Breast epithelium (tissue), 4 donors: ENCODE measurements at places on chromosomes 4 and X.

- no peak overlapping the region for H3K4me3 ChIP-seq
- H3K36me3 ChIP-seq: no peaks in the 10 kb centered on the region
- no peaks in the 10 kb centered on the region for H3K4me1 ChIP-seq
- H3K27me3 ChIP-seq: no peaks in the 10 kb centered on the region
- no peak overlapping the region for H3K27ac ChIP-seq
- no peak for DNase-seq
Measured at GRCh38 chrX:8083286-8083685, 87.8 kb downstream of the VCX2 start.

DNA sequence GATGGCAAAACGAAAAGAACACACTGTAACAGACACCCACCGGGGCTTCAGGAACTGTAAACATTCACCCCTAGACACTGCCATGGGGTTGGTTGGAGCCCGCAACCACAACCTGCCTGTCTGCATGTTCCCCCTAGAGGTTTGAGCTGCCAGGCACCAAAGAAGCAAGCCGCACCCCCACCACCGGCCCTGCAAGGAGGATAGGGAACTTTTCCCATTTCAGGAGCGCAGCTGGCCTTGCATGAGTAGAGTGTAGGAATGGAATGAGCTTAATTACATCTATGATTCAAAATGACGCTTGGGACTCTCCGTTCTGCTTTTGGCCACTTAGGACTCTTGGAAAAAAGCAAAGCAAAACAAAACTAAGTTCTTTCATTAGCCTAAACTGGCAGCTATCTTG lies 243.6 kb upstream of the CTSO start:
- no peak overlapping the region for H3K27ac ChIP-seq
- H3K36me3 ChIP-seq: no peaks in the 10 kb centered on the region
- no peak overlapping the region for H3K4me3 ChIP-seq
- DNase-seq: no peak

DNA sequence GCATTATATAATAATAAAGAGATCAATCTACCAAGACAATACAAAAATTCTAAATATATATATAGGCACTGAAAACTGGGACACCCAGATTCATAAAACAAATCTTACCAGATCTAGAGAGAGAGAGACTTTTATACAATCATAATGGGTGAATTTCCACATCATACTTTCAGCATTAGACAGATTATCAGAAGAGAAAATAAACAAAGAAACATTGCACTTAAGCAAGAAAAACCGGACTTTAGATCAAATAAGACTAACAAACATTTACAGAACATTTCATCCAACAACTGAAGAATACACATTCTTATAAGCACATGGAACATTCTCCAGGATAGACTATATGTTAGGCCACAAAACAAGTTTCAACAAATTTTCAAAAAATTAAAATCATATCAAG lies 245.1 kb downstream of the INPP4B start:
- no peaks in the 10 kb centered on the region for H3K27me3 ChIP-seq
- no peaks in the 10 kb centered on the region for H3K4me1 ChIP-seq
- no peak overlapping the region for H3K4me3 ChIP-seq
- DNase-seq: no peak

- DNase-seq: no peak
- H3K27ac ChIP-seq: no peak overlapping the region
- H3K4me1 ChIP-seq: no peaks in the 10 kb centered on the region
- H3K4me3 ChIP-seq: no peak overlapping the region
- H3K36me3 ChIP-seq: no peaks in the 10 kb centered on the region
Measured at GRCh38 chrX:12401252-12401651, 263.0 kb downstream of the FRMPD4 start.

GRCh38 chr4:123661080-123661737 lies 264.6 kb downstream of the SPRY1 start:
- H3K36me3 ChIP-seq: no peaks in the 10 kb centered on the region
- H3K4me1 ChIP-seq: no peaks in the 10 kb centered on the region
- no peak overlapping the region for H3K27ac ChIP-seq
- H3K4me3 ChIP-seq: no peak overlapping the region

DNA sequence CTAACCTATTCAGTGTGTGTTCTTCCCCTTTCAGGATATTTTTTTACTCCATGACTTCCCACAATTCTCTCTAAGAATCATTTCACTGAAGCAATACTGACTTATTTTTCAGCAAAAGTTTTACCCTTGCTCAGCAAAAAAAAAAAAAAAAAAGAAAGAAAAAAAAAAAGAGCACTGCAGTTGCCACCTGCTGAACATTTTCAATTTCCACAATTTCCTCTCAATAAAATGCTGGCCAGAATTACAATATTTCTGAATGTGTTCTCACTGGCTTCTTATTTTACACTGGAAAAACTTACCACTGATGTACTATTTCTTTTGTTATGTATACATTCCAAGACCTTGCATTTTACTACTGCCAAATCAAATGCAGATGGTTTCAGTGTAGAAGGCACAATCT lies 210.4 kb downstream of the PAPSS1 start:
- H3K4me1 ChIP-seq: no peaks in the 10 kb centered on the region
- H3K36me3 ChIP-seq: no peaks in the 10 kb centered on the region
- H3K27me3 ChIP-seq: no peaks in the 10 kb centered on the region
- H3K4me3 ChIP-seq: no peak overlapping the region
- no peak overlapping the region for H3K27ac ChIP-seq
- DNase-seq: no peak

DNA sequence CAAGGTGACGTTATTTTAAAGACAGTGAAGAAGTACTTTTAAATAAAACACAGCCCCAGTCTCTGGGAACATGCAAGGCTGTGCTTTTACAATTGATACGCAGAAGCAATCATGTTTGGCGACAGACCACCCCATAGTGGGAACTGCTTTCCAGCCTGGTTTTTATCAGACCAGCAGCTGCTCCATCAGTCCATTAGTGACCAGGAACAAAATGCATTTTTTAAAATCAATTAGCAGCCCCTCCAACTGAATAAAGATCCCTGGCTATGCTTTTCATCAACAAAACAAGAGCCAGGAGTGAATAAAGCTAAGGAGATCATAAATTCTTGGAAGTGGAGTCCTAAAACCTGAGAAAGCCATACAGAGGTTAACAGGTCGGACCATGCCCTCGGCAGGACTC lies 153.0 kb upstream of the TENM3 start:
- H3K36me3 ChIP-seq: no peaks in the 10 kb centered on the region
- no peaks in the 10 kb centered on the region for H3K27me3 ChIP-seq
- H3K27ac ChIP-seq: no peak overlapping the region
- H3K4me3 ChIP-seq: no peak overlapping the region
- H3K4me1 ChIP-seq: no peaks in the 10 kb centered on the region

DNA sequence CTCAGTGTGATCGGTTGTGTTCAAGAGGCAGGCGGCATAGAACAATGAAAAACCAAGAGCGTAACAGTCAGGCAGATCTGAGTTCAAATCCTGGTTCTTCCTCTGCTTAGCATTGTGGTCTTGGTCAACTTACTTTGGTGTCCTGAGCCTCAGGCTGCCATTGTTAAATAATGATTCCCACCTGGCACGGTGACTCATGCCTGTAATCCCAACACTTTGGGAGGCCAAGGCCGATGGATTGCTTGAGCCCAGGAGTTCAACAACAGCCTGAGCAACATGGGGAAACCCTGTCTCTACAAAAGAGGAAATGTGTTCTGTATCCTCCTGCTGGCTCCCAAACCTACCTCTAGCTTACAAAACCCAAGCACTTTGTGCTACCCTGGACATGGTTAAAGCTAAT lies 129.0 kb upstream of the STX18 start:
- H3K36me3 ChIP-seq: no peaks in the 10 kb centered on the region
- no peak overlapping the region for H3K27ac ChIP-seq

DNA sequence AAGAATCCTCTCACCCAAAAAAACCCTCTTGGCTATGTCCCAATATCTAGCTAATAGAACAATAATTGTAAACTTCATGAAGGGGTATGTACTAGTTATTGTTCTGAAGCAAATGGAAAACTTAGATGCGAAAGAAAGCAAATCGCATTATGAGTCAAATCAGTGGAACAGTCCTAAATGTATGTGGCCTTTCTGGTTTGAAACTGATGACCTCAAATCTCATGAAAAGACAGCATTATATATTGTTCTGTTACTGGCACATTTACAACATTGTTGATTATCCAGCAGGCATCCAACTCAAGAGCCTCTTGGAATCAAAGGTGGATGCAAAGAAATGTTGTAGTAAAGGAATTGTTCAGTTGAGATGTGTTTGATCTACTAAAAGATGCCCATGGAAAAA lies 34.7 kb downstream of the CSN3 start:
- H3K27me3 ChIP-seq: no peaks in the 10 kb centered on the region
- H3K27ac ChIP-seq: no peak overlapping the region
- no peaks in the 10 kb centered on the region for H3K36me3 ChIP-seq
